GM12865 (cell line): ENCODE measurements at places on chromosomes 3 and 15.

- DNase-seq: no peak
Observed at GRCh38 chr3:59886790-59887189, 837.0 kb upstream of the CFAP20DC start.

DNA sequence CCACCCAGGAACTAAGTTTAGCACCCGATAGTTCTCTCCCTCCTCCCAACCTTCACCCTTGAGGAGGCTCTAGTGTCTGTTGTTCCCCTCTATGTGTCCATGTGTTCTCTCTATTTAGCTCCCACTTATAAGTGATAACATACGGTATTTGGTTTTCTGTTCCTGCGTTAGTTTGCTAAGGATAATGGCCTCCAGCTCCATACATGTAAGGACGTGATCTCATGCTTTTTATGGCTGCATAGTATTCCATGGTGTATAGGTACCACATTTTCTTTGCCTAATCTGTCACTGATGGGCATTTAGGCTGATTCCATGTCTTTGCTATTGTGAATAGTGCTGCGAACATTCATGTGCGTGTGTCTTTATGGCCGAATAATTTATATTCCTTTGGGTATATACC lies 66.9 kb upstream of the TRA2B start:
- no peak for DNase-seq

- peak; percentile 61 for DNase-seq
Observed at GRCh38 chr3:151171145-151171757, 31.8 kb downstream of the GPR171 start.

- no peak for DNase-seq
Observed at GRCh38 chr3:171982828-171983227, 56.5 kb upstream of the FNDC3B start.

DNA sequence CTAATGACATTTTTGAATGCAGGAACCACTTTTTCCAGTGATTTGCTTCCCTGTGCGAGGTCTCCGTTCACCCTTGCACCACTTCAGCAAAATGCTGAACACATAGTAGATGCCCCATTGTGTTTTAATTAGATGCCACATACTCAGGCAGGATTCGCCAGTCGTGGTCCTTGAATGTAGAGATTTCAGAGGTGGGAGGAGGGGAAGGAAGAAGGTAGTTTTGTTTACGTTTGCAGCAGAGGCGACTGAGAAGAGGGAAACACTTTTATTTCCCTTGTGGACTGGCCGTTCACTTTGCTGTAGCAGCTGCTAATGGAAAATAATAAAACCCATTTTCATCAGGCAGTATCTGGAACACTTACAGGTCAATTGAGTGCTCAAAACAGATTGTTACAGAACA lies 262.8 kb upstream of the TBL1XR1 start:
- DNase-seq: no peak
